ENCODE measurements at places on chromosomes 6 and 20.

DNA sequence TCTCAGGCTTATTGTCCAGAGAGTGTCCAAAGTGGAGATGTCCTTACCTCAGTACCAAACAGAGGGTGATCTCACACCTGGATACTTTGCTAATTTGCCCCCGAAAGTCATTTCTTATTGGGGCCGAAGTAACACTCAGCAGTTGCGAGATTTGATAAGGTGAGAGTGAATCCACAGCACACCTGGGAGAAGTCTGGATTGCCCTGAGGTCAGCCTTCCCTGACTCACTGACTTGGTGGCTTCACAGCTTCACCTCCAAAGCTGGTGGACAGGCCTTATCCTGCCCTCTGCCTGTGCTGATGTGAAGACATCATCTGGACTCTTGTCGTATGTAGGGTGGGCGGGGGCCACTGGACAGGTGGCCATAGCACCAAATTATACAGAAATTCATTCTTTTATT is 101.9 kb upstream of the ARMC2 start:
- DNase-seq: no peak

DNA sequence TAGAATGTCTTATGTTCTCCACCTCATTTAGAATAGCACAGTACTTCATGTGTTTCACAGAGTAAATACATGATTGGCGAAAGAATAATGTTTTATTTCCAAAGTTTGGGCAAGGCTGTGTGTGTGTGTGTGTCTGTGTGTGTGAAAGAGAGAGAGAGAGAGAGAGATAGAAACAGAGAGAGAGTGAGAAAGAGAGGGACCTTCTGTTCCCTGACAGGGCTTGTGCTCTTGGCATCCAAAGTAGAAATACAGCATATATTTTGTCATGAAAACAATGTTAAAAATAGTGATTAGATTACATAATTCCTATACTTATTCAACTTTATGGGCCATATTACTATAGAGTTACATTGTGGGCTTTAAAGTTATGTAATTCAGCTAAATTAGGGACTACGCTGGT is 201.2 kb downstream of the KIF6 start:
- DNase-seq: peak; percentile 43

DNA sequence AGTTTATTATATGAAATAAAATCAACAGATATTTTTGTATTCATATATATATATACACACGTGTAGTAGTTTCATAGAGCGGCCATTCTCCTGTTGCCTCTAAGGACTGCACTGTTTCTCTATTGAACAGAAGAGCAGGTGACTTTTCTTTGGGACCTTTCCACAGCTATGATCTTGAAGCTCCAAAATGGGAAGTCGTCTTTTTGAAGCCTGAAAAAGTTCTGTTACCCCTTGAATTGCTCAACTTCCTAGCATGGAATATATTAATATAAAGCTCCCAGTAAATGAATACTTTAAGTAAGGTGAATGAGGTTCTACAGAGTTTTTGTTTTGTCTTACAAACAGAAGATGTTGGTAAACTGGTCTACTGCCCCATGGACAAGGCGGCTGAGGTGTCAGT is 42.2 kb upstream of the ADTRP start:
- no peak for DNase-seq

- DNase-seq: no peak
Measured at GRCh38 chr6:7802662-7803061, 76.8 kb downstream of the BMP6 start.

GRCh38 chr20:10505827-10506226 is 70.7 kb downstream of the SLX4IP start:
- DNase-seq: peak; percentile 73

- DNase-seq: peak; percentile 99
Measured at GRCh38 chr6:142946181-142946923, 1.4 kb upstream of the HIVEP2 start.

- no peak for DNase-seq
Measured at GRCh38 chr6:144186817-144187625, 36.7 kb downstream of the STX11 start.

DNA sequence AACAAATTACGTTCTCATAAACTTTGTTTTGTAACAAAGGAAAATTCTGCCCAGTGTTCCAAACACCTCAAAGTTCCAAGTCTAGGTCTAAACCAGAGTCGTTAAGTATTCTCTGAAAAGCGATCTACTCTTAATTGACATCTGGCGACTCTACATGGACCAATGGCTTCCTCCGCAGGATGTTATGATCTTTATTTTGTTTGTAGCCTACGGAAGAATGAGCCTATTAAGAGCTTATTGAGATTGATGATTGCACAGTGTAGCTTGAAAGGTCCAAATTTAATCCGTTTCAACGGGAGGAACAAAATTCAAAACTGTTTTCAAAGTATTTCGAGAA is 61.1 kb downstream of the FAM217A start:
- DNase-seq: peak; percentile 45

GRCh38 chr6:28485482-28485881 is 30.1 kb downstream of the GPX6 start:
- no peak for DNase-seq
